ENCODE measurements at places on chromosomes 5 and 9.

DNA sequence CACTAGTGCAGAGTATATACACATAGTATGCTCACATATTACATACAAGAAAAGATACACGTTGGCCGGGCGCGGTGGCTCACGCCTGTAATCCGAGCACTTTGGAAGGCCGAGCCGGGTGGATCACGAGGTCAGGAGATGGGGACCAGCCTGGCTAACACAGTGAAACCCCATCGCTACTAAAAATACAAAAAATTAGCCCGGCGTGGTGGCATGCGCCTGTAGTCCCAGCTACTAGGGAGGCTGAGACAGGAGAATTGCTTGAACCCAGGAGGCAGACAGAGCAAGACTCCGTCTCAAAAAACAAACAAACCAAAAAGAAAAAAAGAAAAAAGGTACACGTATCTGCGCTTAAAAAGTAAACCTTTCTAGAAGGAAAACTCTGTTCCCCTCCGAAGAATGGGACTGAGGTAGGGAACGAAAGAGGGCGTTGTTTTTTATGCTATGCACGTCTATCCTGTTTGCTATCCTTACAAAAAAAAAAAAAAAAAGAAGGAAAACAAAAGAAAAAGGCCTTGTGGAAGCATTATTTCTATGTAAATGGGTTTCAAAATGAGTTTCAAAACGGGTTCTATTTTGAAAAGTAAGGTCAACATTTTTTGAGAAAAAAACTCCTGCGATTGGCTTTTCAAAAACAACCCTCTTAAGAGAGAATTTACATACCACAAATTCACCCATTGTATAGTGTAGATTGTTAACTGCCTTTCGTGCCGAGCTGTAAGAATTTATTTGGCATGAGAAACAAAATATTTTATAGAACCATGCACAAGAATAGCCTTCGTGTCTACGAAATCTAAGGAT lies 1.2 kb downstream of the AK3 start:
- no peak for DNase-seq

DNA sequence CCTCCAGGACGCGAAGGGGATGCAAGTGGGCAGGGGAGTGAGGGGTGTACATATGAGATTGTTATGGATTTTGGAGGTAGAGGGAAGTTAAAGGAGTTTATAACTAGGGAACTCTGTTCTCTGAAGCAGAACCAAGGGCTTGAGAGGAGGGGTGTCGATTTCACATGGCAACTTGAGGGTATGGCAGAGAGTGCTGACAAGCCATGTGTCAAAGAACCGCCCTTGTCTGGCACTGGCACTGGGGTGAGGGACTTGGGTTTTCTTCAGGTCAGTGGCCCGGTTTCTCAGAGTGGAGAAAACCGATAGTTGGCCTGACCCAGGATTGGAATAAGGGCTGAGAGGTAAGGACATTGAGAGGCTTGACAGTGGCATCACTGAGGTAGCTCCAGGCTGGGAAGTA lies 47.7 kb upstream of the TESK1 start:
- DNase-seq: no peak

- DNase-seq: no peak
Measured at GRCh38 chr5:119742311-119742710, 113.0 kb downstream of the FAM170A start.

DNA sequence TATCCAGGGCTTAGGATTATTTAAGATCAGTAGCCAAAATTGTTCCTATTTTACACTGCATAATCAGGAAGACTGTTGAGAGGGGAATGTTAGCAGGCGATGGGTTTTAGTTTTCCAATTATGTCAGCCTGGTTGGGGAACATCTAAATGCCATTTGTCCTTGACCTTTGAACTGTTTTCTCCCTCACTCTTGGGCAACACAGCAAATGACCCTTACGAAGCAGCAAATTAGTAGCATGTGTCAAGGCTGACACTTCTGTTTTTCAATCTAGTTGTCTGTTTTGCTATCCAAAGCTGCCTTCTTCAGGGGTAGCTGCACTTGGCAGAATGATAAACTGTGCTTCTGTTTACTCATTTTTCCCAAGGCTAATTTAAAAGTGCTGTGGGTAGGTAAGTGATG lies 78.0 kb upstream of the AGXT2 start:
- DNase-seq: no peak

- DNase-seq: no peak
Measured at GRCh38 chr5:133499895-133500294, 112.4 kb downstream of the FSTL4 start.

GRCh38 chr5:147558826-147559225 lies 49.0 kb upstream of the DPYSL3 start:
- no peak for DNase-seq

GRCh38 chr9:97600531-97601227 lies 32.5 kb downstream of the TSTD2 start:
- no peak for DNase-seq

DNA sequence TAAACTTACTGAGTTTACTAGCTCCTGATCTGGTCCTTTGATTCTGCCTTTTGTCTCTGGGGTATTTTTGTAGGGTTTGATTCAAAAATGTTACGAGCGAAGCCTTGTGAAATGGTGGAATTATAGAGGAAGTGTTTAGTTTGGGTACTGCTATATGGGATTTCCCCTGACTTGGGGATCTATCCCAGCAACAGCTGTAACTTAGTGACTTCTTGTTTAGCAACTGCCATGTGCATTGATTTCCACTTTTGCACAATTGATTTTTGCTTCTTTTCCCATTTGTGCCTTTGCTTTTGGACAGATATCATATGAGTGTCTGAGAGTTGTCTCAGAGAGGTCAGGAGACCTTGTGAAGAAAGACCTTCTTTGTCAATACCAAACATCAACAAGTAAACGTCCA lies 248.5 kb upstream of the DAP start:
- DNase-seq: no peak

GRCh38 chr9:79572608-79573411 lies 1.0 kb downstream of the TLE4 start:
- no peak for DNase-seq

- no peak for DNase-seq
Measured at GRCh38 chr9:38086496-38086895, 17.5 kb upstream of the SHB start.

GRCh38 chr5:126597156-126597555 lies 2.1 kb upstream of the ALDH7A1 start:
- no peak for DNase-seq

DNA sequence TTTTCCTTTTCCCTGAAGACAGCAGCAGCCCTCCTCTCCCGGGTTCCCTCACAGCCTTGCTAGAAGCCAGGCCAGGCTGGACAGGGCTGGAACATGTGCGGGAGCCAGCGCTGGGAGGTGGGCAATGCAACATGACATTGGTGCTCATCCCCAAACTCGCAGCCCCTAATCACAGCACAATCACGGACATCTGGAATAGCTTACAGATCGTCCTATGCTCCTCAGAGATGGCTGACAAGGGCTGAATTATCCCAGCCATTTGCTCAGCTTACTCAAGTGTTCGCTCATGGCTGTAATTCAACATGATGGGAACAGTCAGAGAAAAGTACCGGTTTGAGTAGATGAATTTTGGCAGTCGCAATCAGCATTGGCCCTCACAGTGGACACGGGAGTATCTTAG lies 49.8 kb downstream of the FSTL4 start:
- no peak for DNase-seq

GRCh38 chr9:70324963-70325362 lies 66.2 kb downstream of the SMC5 start:
- no peak for DNase-seq

GRCh38 chr5:156677963-156678362 lies 172.1 kb upstream of the PPP1R2B start:
- DNase-seq: no peak

- DNase-seq: no peak
Measured at GRCh38 chr9:98262056-98262455, 6.6 kb upstream of the TBC1D2 start.

- DNase-seq: no peak
Measured at GRCh38 chr5:128649192-128649591, 111.1 kb upstream of the FBN2 start.

GRCh38 chr9:136927343-136928271 lies 16.9 kb downstream of the FBXW5 start:
- DNase-seq: no peak

- no peak for DNase-seq
Measured at GRCh38 chr5:165241811-165242210, 1736.4 kb downstream of the MAT2B start.

DNA sequence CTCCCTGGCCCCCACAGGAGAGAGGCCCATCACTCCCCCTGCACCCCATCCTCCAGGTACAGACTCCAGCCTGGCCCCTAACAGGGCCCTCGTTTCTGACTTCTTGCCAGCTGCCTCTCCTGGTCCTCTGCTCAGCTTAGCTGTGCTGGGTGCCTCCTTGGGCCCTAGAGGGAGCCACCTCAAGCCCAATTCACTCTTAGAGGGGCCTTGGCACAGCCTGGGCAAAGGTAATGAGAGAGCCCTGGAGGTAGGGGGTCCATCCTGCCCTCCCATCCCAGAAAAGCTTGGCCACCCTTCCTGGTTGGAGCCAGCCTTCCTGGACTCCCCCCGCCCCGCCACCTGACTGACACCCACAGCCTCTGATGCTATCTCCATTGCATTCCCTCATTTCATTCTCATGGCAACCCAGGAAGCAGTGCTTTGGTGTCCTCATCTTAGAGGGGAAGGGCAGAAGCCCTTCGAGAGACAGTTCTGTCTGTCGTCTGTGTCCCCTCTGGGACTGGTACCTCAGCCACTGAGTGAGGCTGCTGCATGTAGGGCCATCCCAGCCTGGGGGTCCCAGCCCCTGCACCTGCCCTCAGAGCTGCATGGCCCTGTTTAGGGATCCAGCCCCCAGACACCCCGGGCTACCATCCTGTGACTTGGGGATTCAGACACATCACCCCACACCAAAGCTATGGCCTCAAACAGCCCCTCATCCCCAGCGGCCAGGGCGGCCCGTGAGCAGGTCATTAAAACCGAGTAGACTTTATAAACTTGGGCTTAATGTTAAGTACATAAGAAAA lies 95.5 kb downstream of the BARX1 start:
- DNase-seq: no peak

- DNase-seq: peak; percentile 73
Measured at GRCh38 chr9:83708515-83709158, 879 bp upstream of the UBQLN1 start.

GRCh38 chr5:160930406-160930805 lies 78.4 kb upstream of the ATP10B start:
- peak; percentile 68 for DNase-seq

DNA sequence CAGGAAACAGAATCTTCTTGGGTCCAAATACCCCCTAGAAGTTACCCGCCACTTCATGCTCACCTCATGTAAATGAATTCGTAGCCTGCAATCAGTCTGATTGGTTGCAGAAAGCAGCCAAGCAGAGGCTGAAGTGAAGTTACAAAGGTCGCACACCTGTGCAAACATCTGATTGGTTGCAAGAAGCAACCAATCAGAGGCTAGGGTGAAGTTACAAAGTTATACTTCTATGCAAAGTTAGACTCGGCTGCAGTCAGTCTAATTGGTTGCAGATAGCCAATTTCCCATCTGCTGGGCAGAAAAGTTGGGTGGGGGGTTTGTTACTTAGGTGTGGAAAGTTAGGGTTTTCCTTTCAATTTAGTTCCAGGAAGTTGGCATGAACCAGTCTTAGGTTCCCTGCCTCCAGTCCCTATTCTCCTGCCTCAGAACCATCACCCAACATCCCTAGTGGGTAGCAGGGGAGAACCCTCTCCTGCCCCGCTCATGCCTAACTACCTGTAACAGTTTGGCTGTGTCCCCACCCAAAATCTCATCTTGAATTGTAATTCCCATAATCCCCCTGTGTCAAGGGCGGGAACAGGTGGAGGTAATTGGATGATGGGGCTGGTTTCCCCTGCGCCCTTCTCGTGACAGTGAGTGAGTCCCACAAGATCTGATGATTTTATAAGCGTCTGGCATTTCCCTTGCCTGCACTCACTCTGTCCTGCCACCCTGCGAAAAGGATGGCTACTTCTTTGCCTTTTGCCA lies 1.2 kb upstream of the RUSC2 start:
- DNase-seq: no peak

GRCh38 chr5:39100301-39100850 lies 26.2 kb upstream of the RICTOR start:
- no peak for DNase-seq

- DNase-seq: no peak
Measured at GRCh38 chr5:180801596-180802324, 846 bp downstream of the MGAT1 start.

GRCh38 chr9:110579034-110579861 lies at the start of gene SVEP1:
Gene SVEP1 (minus strand): TSS chr9:110579741. CDS start chr9:110579543, 198 bp downstream.
- DNase-seq: peak; percentile 75

DNA sequence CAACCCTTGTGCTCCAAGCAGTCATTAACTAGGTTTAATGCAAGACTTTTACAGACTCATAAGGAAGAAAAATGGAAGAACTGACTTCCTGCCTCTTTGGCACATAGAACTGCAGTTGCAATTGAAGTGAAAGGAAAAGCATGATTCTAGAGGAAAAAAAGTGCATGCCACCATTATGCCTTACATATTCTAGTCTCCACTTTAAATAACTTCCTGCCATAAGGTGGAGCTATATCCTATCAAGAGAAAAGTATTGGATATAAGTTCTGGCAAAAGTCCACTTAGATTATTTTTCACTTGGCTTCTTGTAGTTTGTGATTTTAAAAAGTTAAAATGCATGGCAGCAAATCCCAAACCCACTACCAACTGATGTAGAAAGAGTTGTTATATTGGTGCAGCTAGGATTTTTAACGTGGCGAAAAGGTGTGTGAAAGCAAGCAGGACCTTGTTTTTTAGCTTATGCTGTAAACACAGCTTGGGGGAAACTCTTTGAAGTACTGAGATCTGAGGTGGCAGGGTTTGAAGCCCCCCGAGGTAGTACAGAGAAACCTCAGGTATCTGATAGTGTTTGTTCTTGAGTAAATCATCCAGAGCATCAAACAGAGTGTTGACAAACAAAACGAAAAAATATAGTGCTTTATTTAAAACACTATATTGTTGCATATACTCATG lies 117.9 kb downstream of the ANXA1 start:
- DNase-seq: peak; percentile 2

DNA sequence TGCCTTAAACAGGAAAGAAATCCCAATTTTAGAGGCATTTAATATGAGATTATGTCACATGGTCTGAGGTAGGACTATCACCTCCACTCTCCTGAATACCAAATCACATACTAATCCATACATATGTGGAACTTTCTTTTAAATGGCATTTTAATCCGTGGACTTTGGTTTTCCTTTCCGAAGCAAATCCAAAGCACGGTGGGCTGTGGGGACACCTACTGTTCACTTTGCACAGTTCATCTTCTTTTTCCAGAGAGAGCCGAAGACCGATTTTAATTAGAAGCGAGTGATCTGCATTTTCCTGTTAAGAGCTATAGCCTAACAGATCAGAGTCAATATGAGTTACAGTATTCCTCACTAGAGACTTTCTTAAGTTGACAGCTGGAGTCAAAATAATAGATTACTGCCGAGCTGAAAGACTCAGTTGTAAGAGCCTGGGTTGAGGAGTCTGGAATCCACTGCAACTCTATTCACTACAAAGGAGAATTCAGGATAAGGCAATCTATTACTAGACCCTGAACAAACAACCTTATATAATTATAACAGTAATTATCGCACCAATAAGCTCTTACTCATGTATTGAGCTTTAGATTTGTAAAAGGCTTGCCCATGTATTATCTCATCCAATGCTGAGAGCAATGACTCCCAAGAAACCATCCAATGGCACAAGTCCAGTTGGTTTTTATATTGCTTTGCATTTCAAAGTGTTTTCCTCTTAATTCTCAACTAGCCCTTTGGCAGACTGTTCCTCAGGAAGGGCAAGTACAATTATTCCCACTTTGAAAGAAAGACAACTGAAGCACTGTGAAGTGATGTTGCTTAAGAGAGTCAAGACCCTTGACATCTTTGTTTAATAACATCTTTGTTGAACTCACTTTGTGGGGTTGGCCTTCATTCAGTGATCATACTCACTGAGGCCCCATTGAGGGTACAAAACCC lies 144.7 kb downstream of the TRPM6 start:
- peak; percentile 25 for DNase-seq
